ENCODE measurements at places on chromosomes 4 and X. TPM values are rescaled to one million over a fixed set of nuclear protein-coding genes. Genes with fewer than 3 reads are reported as not detected.

The CT45A1 gene
- not detected for total RNA-seq

The HPSE gene
- 16.5 TPM for total RNA-seq

The GABRE gene
- total RNA-seq = not detected

The RBM10 gene
- 62.3 TPM for total RNA-seq

The ABHD18 gene
- 17.3 TPM for total RNA-seq

The ASB12 gene
- not detected for total RNA-seq

The DGAT2L6 gene
- not detected for total RNA-seq

The RAI2 gene
- 0.43 TPM for total RNA-seq

The MORF4L2 gene
- total RNA-seq = 184 TPM

The C4orf50 gene
- 0.10 TPM for total RNA-seq

The MYOZ2 gene
- total RNA-seq = not detected

The NAP1L3 gene
- total RNA-seq = 2.6 TPM

The GNL3L gene
- 45.8 TPM for total RNA-seq

The RAB33A gene
- total RNA-seq = 29.6 TPM

The SYTL4 gene
- not detected for total RNA-seq

The SPATA4 gene
- not detected for total RNA-seq

The ATRX gene
- total RNA-seq = 56.8 TPM

The SYTL5 gene
- 0.05 TPM for total RNA-seq

The MAGT1 gene
- 40.5 TPM for total RNA-seq

The STATH gene
- not detected for total RNA-seq

The SLITRK4 gene
- total RNA-seq = not detected

The CXCL11 gene
- not detected for total RNA-seq

The PGAM4 gene
- 1.9 TPM for total RNA-seq
